ENCODE measurements at places on chromosomes 11 and 22.

GRCh38 chr22:44133161-44133560 is 47.6 kb upstream of the PARVG start:
- no peak for DNase-seq

DNA sequence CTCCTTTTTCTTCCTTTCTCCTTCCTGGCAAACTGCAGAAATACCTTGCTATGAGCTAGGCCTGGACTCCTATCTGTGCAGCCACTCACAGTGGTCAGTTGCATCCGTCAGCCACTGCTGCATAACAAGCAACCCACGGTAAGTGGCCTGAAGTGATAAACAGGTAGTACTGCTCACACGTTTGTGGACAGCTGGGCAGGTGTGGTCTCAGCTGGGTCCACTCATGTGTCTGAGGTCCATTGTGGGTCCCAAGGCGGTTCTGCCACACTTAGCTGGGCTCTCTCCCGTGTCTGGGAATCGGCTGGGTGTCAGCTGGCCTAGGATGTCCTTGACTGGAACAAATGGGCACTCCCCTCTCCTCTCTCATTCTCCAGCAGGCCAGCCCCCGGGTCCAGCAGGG is 109.3 kb downstream of the BRD1 start:
- DNase-seq, result no peak

GRCh38 chr22:37281646-37282384 is 493 bp upstream of the CYTH4 start:
- DNase-seq, result no peak

DNA sequence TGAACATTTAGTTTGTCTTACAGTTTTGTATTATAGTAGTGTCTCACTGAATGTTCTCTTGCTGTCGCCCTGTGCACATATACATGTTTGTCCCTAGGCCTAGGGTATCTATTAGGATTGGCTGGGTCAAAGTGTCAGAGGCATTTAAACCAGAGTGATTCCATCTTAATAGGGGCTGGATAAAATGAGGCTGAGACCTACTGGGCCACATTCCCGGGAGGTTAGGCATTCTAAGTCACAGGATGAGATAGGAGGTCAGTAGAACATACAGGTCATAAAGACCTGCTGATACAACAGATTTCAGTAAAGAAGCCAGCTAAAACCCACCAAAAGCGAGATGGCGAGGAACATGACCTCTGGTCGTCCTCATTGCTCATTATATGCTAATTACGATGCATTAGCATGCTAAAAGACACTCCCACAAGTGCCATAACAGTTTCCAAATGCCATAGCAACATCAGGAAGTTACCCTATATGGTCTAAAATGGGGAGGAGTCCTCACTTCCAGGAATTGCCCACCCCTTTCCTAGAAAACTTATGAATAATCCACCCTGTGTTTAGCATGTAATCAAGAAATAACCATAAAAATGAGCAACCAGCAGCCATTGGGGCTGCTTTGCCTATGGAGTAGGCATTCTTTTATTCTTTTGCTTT is 82.6 kb downstream of the LDLRAD3 start:
- DNase-seq, result no peak

GRCh38 chr11:45428116-45428515 is 142.0 kb upstream of the SYT13 start:
- no peak for DNase-seq

GRCh38 chr22:31083377-31083768 is 2.3 kb downstream of the SMTN start:
- no peak for DNase-seq

DNA sequence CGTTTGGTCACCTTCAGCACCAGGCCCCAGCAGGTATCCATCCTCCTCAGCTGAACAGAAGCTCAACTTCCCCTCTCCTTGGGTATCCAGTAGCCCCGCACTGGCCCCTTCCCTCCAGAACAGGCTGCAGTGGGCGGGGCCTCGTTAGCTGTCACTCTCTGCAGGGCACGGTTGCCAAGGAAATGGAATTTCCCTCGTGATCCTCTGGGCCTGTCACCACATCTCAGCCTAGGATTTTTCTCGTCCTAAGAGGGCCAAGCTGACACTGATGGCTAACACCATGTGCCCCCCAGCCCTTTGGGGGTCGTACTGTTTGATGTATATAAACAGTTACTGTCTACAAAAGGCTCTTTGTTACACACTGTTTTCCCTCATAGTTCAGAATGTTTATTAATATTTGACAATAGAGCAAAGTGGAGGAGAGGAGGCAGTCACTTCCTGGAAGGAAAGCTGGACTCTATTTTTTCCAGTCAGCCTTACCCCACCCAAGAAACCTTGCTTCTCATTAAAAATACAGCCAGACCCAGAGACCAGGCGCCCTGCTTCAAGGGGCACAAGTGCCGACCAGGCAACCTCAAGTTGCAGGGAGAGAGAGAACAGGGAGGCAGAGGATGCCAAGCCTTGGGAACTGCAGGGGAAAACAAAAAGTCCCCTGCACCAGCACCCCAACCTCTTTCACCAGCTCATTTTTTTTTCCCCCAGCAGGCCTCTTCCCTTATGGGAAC is 44.5 kb downstream of the FEZ1 start:
- peak; percentile 55 for DNase-seq

DNA sequence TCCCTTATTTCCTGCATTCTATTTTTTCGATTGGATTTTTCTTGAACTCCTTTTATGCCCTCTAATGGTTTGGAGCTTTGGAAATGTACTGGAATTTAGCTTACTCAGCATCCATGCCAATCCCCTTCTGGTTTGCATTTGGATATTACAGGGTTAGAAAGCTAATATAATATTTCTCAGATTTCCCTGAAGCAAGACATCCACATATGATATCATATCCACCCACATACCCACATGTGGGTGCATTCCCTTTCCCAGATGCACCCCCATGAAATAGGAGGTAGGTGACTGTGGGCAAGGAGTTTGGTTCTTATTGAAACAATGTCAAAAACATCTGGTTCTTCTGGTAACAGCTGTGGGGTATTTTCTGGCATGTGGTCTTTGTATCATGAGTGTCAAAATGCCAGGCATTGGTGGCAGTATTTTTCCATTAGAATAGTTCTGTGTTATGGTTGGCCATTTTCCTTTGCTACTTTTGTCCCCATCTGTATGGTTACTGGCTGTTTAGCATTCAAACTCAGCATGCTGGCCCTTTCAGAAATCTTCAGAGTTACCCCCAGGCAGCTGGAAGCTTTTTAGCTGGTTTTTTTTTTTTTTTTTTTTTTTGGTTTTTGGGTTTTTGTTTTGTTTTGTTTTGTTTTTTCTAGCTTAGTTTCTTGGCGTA is 32.7 kb upstream of the DDX10 start:
- no peak for DNase-seq

DNA sequence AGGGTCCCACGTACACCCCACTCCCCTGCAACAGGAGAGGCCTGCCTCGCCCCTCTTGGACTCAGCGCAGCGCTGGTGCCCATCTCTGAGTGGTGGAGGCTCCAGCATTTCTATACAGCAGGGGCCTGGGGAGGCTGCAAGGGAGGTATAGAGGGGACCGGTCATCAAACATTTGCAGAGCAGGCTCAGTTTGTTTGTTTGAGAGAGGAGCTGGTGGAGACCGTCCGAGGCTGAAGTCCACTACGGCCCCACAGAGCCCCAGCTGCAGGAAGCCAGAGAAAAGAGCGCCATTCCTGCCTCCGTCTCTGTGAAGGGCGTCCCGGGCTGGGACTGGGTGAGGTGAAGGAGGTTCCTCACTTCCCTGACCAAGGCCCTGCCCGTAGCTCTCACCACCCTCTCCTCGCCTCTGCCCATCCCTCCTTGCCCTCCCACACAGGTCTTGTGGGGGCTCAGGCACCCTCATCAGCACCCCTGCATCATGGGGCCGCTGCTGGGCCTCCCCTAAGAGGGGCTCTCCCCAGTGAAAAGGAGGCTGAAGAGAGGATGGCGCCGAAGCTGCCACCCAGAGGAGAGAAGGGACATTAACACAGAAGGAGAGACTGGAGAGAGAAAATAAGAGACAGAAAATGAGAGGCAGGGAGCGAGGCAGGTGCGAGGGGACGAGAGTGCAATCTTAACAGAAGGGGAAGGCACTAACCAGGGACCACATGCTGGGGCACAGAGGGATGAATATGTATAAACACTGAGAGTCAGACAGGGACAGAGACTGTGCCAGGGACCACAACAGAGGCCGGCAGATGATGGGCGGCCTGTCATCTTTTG is 24.5 kb downstream of the RPUSD4 start:
- no peak for DNase-seq

- no peak for DNase-seq
Observed at GRCh38 chr11:47259232-47259977, 1.6 kb downstream of the NR1H3 start.

DNA sequence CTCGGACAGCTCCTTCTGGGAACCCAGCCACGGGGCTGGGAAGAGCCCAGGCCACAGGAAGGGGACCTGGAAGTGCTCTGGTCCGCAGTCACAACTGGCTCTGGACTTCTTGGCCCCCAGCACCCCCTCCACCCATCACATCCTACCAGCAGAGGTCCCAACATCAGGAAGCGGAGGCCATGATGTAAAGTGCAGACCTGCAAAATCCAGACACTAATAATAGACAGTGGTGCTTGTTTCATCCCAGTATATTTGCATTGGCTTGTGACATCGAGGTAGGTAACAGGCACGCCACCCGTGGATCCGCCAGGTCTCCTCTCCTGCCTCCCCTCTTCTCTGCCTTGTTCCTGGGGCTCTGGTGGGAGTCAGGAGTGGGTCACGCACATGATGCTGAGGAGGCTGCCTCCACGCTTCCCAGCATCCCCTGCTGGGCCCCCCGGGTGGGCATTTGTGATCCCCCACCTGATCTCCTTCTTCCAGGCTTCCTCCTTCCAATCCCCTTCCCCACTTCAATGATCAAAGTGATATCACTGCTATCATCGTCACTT is 1454.0 kb downstream of the BRD1 start:
- DNase-seq, result no peak
